ENCODE measurements at places on chromosomes 3 and 15.

- peak; percentile 98 for DNase-seq
Measured at GRCh38 chr3:131381445-131382291, at the start of gene NUDT16. TSS of gene NUDT16 (plus strand) at chr3:131381774. CDS start at chr3:131381805, 31 bp downstream.

GRCh38 chr3:146325170-146325569, 74.3 kb upstream of the PLSCR4 start:
- no peak for DNase-seq

DNA sequence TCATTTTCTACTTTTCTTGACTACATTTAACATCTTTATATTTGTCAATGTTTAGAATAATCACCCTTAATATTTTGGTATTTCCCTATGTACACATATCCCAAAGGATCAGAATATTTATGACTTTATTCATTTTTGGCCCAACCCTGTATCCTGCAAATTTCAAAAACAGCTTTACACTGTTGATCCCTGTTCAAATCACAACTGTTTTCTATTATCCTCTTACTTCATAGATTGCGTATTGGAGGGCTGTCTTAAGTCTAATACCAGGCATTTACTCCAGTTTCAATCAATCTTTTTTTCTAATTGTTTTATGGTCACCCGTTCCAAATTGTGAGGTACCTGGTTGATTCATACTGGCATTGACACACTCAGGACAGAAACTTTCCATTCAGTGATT, 107.9 kb downstream of the RPL22L1 start:
- no peak for DNase-seq

GRCh38 chr3:73727117-73727821, 102.5 kb upstream of the PDZRN3 start:
- peak; percentile 93 for DNase-seq

- no peak for DNase-seq
Measured at GRCh38 chr15:67819636-67820035, 5.7 kb upstream of the SKOR1 start.

GRCh38 chr3:190229632-190230424, 92.4 kb downstream of the CLDN1 start:
- peak; percentile 24 for DNase-seq

- DNase-seq: no peak
Measured at GRCh38 chr3:140341817-140342403, 336.0 kb upstream of the TRIM42 start.

- DNase-seq: no peak
Measured at GRCh38 chr3:71763426-71763825, 9.8 kb downstream of the GPR27 start.

GRCh38 chr15:64461721-64462162, 1.4 kb downstream of the ZNF609 start:
- no peak for DNase-seq

DNA sequence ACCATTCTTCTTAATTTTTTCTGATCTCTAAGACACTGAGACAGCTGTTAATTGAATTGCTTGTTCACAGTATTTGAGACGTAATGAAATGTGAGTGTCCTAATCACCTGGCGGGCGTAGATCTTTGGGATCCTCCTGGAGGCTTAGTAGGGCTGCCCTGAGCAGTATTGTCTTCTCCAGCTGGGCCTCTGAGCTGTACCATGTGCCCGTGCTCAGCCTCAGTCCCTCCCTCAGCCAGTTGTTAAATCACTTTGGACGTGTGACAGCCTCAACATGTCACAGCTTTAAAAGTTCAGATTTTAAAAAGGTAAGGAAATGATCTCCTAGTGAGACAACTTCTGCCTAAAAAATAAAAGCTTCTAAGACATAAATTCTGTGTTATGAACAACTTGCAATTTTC, 35.5 kb downstream of the IGF1R start:
- no peak for DNase-seq

DNA sequence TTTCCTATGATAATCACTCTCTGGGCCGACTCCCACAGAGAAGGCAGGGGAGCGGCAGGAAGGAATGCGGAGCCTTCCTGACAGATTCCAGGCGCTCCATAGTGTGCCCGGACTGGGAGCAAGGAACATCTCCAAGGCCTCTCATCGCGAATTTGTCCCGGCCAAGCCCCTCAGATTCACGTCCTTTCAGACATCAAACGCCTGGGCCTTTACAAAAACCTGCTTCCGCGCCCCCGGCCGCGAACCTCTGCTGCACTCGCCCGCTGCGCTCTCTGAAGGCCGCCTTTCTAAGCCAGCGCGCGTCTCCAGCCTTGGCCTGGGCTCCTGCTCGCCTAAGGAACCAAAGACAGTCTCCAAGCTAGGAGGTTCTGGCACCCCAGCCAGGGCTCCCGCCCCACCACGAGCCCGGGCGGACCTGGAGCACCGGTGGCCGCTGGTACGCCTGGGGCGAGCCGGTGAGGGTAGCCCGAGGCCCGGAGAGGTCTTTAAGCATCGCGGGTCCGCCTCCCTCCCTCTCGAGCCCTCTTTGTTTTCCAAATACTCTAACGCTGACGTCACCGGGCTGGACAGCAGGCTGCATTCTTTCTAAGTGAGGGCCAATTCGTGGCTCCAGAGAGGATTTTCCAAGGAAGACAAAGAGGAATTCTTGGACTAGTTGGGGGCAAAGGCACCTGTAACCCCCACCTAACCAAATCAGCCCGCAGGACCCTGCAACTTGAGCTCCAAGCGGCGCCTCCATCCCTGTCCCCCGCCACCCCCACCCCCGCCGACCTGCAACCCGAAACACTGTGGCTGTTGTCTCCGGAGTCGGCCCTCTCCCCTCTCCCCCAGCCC, 759 bp downstream of the AMOTL2 start:
- peak; percentile 95 for DNase-seq

- DNase-seq: no peak
Measured at GRCh38 chr3:132381348-132381944, 35.9 kb upstream of the DNAJC13 start.

DNA sequence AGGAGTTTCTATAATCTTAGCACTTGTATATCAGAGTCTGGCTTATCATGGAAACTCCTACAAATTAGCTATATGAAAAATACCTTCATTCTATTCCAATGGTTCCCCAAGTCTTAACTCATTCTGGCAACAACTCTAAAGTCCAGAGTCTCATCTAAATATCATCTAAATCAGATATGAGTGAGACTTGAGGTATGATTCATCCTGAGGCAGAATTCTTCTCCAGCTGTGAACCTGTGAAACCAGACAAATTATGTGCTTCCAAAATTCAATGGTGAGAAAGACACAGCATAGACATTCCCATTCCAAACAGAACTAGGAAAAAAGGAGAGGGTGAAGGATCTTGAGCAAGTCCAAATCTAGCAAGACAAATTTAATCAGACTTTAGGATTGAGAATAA, 138.8 kb downstream of the THRB start:
- DNase-seq: no peak

DNA sequence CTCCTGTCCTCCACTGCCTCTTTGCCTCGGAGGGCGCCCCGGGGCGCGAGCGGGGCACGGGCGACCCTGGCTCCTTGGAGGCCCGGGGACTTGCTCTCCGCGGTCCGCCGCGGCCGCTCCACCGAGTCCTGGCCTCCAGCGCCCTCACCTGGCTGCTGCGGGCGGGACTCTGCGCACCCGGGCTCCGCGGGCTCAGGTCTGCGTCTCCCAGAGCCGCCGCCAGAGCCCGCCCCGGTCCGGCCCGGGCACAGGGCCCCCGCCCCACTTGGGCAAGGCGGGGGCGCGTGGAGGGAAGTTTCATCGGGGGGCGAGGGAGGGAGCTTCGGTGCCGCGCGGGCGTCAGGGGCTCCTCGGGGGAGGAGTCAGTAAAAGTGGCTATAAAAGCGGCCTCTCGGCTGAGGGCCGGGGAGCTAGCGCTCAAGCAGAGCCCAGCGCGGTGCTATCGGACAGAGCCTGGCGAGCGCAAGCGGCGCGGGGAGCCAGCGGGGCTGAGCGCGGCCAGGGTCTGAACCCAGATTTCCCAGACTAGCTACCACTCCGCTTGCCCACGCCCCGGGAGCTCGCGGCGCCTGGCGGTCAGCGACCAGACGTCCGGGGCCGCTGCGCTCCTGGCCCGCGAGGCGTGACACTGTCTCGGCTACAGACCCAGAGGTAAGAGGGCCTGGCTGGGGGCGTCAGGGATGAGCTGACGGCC, at the start of gene CEMIP:
TSS of gene CEMIP (plus strand) at position 407 of the 694 bp plus-strand sequence. CDS start 94,510 bp downstream, outside the sequence.
- peak; percentile 81 for DNase-seq

DNA sequence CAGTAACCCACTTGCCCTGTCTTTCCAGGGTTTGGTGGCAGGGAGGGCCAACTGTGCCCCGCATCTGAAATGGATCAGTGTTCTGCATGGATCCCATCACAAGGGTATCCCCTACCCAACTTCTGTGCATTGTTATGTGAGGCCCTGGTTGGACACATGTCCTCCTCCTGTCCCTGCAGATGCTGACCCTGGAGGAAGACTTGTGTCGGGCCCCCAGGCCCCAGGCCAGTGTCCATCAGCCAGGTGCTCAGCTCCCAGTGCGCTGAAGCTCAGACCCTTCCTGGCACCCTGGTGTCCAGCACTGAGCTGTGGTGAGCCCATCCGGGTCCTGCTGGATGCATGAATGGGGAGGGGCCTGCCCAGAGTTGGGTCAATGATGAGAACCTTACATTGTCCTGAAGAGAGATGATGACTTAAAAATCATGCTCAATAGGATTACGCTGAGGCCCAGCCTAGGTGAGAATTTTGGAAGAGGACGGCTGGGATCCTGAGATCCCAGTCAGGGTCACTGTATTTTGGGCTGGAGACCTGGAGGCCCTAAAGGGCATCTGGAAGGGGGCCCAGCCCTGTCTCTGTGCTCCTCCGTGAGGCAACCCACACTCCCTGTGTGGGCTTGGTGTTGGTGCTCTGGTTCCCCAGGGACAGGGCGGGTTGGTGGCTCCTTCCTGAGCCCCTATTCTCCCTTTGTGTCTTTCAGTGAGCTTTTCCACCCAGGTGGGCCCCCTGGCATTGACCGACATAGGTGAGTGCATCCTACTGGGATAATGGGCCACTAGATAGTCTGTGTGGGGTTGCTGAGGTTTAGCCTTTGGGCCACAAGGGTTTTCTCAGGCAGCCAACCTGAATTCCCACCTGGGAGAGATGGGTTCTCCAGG, 199.1 kb downstream of the UBE3A start:
- DNase-seq: no peak

All from fibroblast of skin of abdomen (primary cell).